ENCODE measurements at places on chromosomes 7 and 10. TPM values are rescaled to one million over a fixed set of nuclear protein-coding genes. Genes with fewer than 3 reads are reported as not detected.

- DNase-seq: peak; percentile 79
Observed at GRCh38 chr10:119006451-119007210, 22.9 kb upstream of the NANOS1 start.

GRCh38 chr7:80548840-80549530 lies 37.1 kb upstream of the GNAT3 start:
- DNase-seq: no peak

GRCh38 chr10:115956225-115957011 lies 316.6 kb downstream of the GFRA1 start:
- no peak for DNase-seq

GRCh38 chr10:100372415-100373297 lies 25.6 kb downstream of the SCD start:
- DNase-seq: no peak

DNA sequence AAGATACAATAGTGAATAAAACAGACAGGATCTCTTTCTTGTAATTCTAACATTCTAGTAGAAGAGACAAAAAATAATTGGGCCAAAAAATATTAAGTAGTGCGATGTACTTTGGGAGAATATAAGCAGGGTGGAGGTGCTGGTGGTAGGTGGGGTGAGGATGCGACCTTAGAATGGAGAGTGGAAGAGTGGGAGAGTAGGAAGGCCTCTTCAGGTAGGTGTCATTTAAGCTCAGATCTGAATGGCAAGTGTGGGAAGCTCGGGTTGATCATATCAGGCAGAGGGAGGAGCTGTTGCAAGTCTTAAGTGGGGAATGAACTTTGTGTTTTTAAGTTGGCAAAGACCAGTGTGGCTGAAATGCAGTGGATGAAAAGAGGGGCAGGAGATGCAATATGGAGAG lies 3.8 kb upstream of the IFRD1 start:
- DNase-seq: no peak

GRCh38 chr10:109203646-109204353 lies 719.5 kb downstream of the XPNPEP1 start:
- DNase-seq: no peak

DNA sequence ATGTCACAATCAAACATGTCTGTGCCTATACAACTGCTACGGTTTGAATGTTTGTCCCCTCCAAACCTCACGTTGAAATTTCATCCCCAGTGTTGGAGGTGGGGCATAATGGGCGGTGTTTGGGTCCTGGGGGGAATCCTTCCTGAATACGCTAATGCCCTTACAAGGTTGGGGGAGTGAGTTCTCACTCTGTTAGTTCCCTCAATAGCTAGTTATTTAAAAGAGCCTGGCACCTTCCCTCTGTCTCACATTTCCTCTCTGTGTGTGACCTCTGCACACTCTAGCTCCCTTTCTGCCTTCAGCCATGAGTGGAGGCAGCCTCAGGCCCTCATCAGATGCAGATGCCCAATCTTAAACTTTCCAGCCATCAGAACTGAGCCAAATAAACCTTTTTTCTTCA lies 129.5 kb downstream of the GRM8 start:
- no peak for DNase-seq

DNA sequence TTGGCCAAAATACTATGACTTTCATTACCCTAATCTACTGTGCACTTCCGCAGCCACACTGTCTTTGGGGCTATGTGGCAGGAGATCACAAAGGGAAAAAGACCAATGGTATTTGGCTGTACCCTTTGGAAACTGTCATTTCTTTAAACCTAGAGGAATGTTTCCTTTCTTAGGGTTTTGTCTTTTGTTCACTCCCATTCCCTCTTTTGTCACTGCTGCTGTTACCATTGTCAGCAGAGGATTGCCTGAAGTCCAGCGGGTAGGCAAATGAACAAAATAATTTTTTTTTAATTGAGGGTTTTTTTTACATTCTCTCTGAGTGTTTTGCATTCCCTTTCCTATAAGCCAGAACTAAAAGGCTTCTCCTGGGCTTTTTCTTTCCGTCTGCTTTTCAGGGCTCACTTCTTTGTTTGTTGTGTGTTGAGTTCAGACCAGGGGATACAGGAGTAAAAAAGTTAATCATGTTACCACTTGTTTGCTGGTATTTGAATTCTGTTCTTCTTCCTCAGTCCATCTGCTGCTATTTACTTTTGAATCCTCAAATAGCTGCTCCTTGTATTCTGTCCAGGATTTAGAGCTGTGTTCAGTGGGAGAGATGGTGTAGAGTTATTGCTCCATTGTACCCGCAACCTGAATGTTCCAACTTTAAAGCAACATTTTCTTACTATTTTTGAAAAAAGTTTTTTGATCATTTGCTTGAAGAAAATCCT lies 374.6 kb downstream of the SUGCT start:
- no peak for DNase-seq

DNA sequence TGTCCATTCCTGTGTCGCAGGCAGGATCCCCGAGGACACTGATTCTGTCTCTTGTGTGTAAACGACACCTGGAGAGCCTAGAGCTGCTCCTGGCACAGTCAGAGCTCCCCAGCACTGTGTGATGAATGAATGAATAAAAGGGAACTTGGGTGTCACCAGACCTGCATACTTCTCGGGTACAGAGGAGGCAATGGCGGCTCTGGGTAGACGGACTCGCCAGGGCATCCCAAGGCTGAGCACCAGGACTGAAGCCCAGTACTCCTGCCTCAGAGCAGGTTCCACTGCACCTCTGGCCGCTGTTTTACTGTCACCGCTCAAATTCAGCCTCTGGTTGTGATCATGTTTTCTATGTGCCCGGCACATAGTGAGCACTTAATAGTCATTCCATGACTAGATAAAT lies 255.8 kb downstream of the GLRX3 start:
- DNase-seq: no peak

GRCh38 chr7:87599336-87599735 lies 1.3 kb downstream of the ABCB1 start:
- DNase-seq: peak; percentile 60

GRCh38 chr10:65040796-65041195 lies 1519.6 kb downstream of the REEP3 start:
- no peak for DNase-seq

- no peak for DNase-seq
Observed at GRCh38 chr10:78405231-78405630, 371.6 kb downstream of the RPS24 start.

GRCh38 chr7:46852795-46853194 lies 729.1 kb downstream of the TNS3 start:
- DNase-seq: no peak

DNA sequence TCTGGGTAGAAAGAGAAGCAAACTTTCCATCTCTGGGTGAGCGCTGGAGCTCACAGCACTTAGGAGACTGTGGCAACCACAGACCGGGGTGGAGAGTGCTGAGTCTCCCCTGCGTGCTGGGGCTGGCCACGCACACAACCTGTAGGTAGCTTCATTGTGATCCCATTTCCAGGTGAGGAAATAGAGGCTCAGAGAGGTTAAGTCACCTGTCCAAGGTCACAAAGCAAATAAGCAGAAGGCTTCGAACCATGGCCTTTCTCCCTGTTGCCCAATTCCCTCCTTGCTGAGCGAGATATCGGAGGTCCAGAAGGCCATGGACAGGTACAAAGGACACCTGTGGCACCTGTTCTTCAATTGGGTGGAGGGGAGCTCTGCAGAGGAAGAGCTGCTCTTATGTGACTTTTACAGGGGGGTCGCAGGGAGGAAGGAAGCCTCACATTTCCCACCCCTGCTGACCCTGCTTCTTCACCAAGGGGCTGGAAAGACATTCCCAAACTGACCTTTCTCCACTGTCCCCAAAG lies 39.4 kb downstream of the ZCCHC24 start:
- DNase-seq: no peak

GRCh38 chr7:66669088-66669487 lies 40.4 kb downstream of the KCTD7 start:
- no peak for DNase-seq

DNA sequence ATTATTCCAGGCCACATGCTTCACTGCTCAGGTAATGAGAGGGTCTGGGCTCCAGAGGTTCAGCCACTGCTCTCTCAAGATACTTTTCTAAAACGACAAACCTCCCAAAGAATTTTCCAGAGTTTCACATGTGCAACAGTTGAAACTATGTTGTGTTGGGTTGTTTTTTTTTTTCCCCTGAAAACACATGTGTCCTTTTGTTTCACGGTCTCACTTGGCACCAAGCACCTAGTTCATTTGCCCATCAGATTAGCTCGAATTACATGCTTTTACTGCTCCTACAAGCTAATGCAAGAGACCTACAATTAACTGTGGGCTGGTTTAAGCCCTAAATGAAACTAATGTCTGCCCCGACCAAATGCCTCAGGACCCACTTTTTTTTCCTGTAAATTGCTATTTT lies 313.3 kb downstream of the FGFR2 start:
- no peak for DNase-seq

DNA sequence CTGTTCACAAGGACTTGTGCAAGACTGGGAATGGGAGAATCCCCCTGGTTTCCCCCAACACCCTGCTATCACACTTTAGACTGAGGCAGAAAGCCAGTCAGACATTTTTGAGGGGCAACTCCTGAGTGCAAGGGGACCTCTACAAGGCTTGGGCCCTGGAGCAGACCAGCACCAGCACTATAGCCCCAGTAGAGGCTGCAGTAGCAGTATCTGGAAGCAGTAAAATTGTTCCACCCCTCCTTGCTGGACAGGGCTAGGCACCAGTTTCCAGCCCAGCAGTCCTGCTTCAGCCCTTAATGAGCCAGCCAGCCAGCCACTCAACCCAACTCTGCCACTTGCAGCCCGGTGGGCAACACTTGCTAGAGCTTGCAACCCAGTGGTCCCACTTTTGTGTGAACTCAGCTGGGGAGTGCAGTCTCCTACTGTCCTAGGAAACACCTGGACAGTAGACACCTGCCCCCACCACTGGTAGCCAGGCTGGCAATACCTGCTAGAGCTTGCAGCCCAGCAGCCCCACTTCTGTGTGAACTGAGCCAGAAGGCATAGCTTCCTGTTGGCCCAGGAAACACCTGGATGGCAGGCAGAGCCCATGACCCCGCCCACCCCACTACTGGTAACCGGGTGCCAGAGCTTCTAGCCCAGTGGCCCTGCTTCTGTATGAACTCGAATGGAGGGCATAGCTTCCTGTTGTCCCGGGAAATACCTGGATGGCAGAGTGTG lies 65.0 kb downstream of the FBXL13 start:
- DNase-seq: no peak

TAS2R3 gene
- 1.5 TPM for total RNA-seq

GRID2IP gene
- total RNA-seq: 0.86 TPM

UNCX gene
- not detected for total RNA-seq

GRM8 gene
- 8.0 TPM for total RNA-seq

ACTL6B gene
- total RNA-seq: 0.14 TPM

SLC26A5 gene
- total RNA-seq: 0.23 TPM

OR6V1 gene
- total RNA-seq: not detected

SCART1 gene
- 3.6 TPM for total RNA-seq

FFAR4 gene
- total RNA-seq: 6.1 TPM
